H9 (cell line): ENCODE measurements at places on chromosomes 11 and 22.

GRCh38 chr22:45978275-45978713 lies 1.3 kb upstream of the WNT7B start:
- H3K27me3 ChIP-seq: peaks cover 41% of the 10 kb centered on the region
- peaks cover 2% of the 10 kb centered on the region; the same call in 1 of the 2 replicates for H3K4me1 ChIP-seq
- DNase-seq: no peak
- H3K36me3 ChIP-seq: no peaks in the 10 kb centered on the region
- no peak overlapping the region for H3K27ac ChIP-seq

DNA sequence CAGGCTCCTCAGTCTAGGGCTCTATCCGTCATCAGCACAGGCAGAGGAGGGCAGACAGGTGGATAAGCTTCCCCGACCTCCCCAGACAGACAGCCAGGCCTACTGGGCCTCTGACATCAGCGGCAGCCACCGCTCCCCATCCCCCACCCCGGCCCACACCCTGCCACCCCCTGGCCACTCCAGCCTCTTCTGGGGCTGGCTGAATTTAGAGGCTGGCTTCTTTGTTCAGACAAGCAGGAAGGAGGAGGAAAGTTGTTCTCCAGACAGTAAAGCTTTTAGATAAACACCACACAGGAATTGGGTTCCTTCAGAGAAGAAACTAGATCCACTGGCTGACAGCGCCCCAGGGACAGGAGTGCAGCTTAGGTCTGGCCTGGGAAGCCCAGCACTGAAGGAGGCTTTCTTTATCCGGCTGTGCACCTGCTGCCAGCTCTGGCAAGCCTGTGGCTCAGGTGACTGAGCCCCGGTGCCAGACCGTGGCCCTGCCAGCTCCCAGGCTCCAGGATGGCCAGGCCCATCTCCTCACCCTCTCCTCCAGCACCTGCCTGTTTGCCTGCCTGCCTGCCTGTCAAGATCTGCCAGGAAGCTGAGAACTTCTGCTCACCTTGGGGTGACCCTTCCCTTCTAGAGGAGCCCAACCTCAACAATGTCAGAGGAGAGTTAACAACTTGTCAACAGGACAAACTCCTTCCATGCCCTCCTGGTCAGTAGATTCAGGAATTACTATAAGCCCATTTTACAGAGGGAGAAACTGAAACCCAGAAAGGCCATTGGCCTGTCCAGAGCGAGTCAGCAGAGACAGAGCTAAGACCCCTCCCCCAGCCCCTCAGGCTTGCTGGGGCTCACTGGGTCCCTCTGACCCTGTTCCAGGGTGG lies 44.0 kb upstream of the KLHL35 start:
- DNase-seq: no peak
- H3K4me1 ChIP-seq: no peaks in the 10 kb centered on the region
- H3K27ac ChIP-seq: no peak overlapping the region
- no peaks in the 10 kb centered on the region for H3K36me3 ChIP-seq
- no peak overlapping the region for H3K4me3 ChIP-seq
- no peaks in the 10 kb centered on the region for H3K27me3 ChIP-seq

- H3K27ac ChIP-seq: no peak overlapping the region
- H3K4me3 ChIP-seq: no peak overlapping the region
- no peaks in the 10 kb centered on the region for H3K27me3 ChIP-seq
- peaks cover 10% of the 10 kb centered on the region for H3K36me3 ChIP-seq
- no peaks in the 10 kb centered on the region for H3K4me1 ChIP-seq
- DNase-seq: no peak
These were observed 333.7 kb downstream of the FAT3 start for GRCh38 chr11:92558323-92558722.

DNA sequence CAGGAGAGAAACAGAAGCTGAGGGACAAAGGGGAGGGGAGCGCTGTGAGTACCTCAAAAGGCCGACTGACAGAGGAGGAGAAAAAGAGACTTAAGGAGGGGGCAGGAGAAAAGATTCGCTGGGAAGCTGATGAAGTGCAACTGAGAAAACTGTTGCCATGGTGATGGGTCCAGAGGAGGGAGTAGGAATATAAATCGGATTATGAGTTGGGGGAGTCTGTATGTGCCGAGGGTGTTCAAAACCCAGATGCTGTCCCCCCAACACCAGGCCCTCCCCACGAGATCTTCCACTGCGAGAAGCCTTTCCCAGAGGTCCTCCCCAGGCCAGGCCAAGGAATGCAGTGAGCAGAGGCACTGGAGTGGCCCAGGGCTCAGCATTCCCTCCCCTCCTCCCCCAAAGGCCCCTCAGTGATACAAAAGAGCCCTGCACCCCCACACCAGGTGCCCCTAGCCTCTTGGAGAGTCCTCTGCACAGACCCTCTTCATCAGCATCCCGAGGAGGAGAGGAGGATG lies 13.7 kb upstream of the BCL9L start:
- peak overlapping the region; percentile 13; the same call in 2 of the 3 replicates for H3K4me3 ChIP-seq
- no peak overlapping the region for H3K27ac ChIP-seq
- peaks cover 7% of the 10 kb centered on the region; the same call in 1 of the 2 replicates for H3K4me1 ChIP-seq
- no peak for DNase-seq
- no peaks in the 10 kb centered on the region for H3K36me3 ChIP-seq

GRCh38 chr22:19644314-19645223 lies 69.7 kb upstream of the SEPTIN5 start:
- H3K36me3 ChIP-seq: peaks cover 23% of the 10 kb centered on the region; the same call in 1 of the 2 replicates
- H3K4me3 ChIP-seq: no peak overlapping the region
- no peaks in the 10 kb centered on the region for H3K4me1 ChIP-seq
- H3K27me3 ChIP-seq: no peaks in the 10 kb centered on the region; the same call in none of the 2 replicates
